Tongue (tissue), 3 donors: ENCODE measurements at places on chromosomes 13 and 19. TPM values are rescaled to one million over a fixed set of nuclear protein-coding genes. Genes with fewer than 3 reads are reported as not detected.

Gene PNMA8B
- 2.6 TPM for total RNA-seq

Gene ARGLU1
- total RNA-seq = 110 TPM

Gene MYO1F
- 7.3 TPM for total RNA-seq

Gene CCL25
- not detected for total RNA-seq

Gene SPRY2
- 47.2 TPM for total RNA-seq
